ENCODE measurements at places on chromosomes 6 and 20.

DNA sequence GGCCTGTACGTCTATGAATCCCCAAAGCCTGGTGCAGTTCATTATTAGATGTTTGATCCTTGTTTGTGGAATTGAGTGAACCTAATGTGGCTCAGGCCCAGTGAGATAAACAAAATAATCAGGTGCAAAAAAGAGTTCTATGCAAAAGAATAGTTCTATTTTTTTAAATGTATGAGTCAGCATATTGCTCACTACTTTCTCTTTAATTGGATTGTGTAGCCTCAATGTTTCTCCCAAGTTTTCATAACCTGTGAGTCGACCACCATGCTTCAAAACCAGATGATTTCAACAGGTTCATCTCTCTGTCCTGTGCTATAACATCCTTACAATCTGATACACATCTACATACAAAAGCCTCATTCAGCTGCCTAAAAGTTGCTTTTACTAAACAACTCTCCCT is 116.5 kb upstream of the HDAC2 start:
- DNase-seq: no peak

DNA sequence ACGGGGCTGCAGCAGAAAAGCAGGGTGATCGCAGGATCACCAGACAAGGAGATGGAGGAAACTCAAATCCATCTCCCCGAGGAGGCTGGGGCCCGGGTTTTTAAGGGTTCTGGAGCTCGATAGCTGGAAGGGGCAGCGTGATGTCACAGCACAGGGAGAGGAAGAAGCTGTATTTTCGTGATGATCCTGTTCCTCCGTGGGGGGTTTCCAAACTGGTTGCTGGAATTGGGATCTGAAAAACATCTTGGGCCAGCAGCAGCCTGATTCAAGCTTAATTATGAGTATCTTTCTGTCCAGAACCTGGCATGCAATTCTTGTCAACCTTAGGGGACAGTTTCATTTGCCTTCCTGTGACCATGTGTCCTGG is 4.1 kb downstream of the CST7 start:
- DNase-seq: no peak

GRCh38 chr6:18327626-18328025 is 59.5 kb upstream of the RNF144B start:
- peak; percentile 64 for DNase-seq

- no peak for DNase-seq
Measured at GRCh38 chr6:2909718-2910117, 6.6 kb upstream of the SERPINB9 start.

GRCh38 chr20:11267131-11267761 is 593.4 kb upstream of the JAG1 start:
- DNase-seq: peak; percentile 32

DNA sequence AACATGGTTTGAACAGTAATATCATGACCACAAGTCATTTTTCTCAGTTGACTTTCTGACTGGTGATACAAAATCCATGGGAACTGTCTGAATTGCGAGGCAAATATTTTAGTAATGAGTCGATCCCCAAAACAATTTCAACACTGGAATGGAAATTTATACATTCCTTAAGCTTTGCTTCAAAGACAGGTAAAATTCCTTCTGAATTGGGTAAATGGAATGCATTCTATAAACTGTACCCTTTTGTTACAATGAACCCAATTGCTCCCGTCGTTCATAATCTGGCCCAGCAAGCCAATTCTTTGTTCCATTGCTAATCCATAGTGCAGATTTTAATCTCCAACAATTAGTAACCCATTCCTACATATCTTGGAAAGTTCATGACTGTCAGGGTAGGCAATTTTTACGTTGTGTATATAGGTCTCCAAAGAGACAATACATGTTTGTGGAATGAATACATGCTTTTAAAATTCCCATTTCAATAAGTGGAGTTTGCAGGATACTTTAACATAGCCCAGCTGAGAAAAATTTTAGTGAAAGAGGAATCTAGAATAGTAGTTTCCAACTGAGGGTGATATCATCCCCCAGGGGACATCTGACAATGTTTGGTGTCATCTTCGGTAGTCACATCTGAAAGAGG is 32.7 kb downstream of the CYP24A1 start:
- DNase-seq: no peak

GRCh38 chr6:157385482-157385881 is 4.5 kb downstream of the ZDHHC14 start:
- DNase-seq: no peak

DNA sequence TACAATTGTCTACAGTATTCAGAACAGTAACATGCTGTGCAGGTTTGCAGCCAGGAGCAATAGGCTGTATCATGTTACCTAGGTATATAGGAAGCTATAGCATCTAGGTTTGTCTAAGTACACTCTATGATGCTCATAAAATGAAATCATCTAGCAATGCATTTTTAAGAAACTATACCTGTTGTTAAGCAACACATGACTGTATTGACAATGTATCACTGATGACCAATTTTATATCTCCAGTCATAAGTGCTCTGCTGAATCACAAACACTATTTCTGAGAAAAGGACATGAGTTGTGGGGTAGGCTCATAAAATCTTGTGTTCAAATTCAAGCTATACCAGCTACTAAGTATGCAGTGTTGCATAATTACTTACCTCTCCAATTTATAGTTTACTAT is 501.3 kb downstream of the CD109 start:
- DNase-seq: no peak

DNA sequence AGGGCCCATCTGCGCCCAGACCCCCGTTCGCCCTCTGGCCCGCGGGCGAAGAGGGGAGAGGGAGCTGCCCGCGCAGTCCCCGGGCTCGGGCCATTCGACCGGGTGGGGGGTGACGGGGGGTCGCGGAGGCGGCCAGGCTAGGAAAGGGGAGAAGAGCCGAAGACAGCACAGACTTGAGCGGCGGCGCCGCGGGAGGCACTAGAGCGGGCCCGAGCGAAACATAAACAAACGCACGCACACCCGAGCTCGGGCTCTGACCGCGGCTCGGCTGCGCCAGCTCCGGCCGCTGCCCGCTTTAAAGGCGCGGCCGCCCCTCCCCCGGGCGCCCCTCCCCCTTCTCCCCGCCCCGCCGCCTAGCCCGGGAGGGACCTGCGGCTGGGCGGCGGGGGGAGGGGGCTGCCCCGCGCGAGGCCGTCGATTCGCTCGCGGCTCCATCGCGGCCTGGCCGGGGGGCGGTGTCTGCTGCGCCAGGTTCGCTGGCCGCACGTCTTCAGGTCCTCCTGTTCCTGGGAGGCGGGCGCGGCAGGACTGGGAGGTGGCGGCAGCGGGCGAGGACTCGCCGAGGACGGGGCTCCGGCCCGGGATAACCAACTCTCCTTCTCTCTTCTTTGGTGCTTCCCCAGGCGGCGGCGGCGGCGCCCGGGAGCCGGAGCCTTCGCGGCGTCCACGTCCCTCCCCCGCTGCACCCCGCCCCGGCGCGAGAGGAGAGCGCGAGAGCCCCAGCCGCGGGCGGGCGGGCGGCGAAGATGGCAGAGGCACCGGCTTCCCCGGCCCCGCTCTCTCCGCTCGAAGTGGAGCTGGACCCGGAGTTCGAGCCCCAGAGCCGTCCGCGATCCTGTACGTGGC is at the start of gene FOXO3:
Gene FOXO3, plus strand, starts transcription at position 455 of the 846 bp plus-strand sequence. Its CDS starts 292 bp downstream, at position 747.
- DNase-seq: peak; percentile 79

- DNase-seq: peak; percentile 8
Measured at GRCh38 chr20:25859649-25860530, 163.2 kb upstream of the ZNF337 start.

- no peak for DNase-seq
Measured at GRCh38 chr6:20362623-20363022, 39.1 kb upstream of the E2F3 start.

- DNase-seq: no peak
Measured at GRCh38 chr20:39021748-39022147, 59.6 kb downstream of the DHX35 start.

GRCh38 chr6:397604-398003 is 6.1 kb downstream of the IRF4 start:
- no peak for DNase-seq

DNA sequence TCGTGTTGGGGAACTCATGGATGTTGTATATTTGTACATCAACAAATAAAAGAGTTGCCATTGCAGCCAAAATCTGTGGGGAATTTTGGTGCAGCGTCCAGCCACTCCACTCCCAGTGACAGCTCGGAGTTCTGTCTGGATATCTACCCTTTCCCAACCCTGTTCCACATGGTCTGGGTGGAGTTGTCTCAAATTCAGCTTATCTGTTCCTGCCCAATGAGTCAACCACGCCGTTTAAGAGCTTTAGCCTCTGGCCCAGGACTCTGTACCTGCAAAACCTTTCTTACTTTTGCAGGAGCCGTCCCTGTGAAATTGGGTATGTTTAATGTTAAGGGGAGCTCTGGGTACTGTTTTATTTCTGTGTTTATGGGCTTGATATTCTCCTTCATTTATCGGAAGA is 33.9 kb upstream of the OVOL2 start:
- no peak for DNase-seq

DNA sequence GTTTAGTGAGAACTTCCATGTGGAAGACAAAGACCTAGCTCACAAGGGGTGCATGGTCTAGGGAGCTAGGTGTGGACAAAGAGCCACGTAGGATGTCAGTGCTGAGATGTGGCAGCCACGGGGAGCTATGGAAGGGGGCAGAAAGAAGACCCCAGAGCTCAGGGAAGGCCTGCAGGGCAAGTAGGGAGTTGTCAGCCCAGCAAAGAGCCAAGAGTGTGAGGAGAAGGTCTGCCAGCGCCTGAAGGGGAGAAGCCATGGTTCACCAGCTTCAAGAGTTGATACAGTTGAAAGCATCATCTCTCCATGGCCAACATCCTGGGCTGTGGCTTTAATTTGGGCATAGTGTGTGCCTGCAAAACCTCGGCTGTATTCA is 95.6 kb downstream of the CDH26 start:
- no peak for DNase-seq

DNA sequence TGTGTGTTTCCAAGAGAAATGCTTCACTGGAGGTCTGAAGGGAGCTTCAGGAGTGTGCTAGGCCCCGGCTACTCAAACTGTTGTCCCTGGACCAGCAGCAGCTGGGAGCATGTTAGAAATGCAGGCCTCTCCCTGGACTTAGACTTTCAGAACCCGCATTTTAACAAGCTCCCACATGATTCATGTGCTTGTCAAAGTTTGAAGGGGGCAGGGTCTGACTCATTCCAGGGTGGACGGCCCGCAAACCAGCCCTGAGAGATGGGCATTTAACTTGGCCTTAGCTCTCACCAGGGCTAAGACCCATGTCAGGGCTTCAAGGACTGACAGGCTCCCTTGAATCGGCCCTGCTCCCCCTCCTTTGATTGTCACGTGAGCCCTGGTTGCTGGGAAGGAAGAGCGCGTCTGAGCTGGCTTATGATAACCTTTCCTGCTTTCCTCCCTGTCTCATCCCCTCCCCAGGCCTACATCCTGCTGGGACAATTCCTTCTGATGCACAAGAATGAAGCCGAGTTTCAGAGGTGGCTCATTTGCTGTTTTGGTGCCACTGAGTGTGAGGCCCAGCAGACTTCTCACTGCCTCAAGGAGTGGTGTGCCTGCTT is 35.5 kb downstream of the BANF2 start:
- no peak for DNase-seq
